Activated CD4-positive, alpha-beta T cell treated with anti-CD3 and anti-CD28 coated beads for 36 hours (primary cell): ENCODE measurements at places on chromosomes 16 and 17. TPM values are rescaled to one million over a fixed set of nuclear protein-coding genes. Genes with fewer than 3 reads are reported as not detected.

ANKS4B gene
- total RNA-seq, result not detected

KRTAP1-5 gene
- total RNA-seq, result not detected

FN3K gene
- total RNA-seq, result 2.1 TPM

AIPL1 gene
- total RNA-seq, result not detected

GRCh38 chr16:85646358-85646907, 33.3 kb downstream of the GSE1 start:
- no peak overlapping the region for H3K4me3 ChIP-seq
- no peaks in the 10 kb centered on the region for H3K36me3 ChIP-seq
- H3K27ac ChIP-seq, result no peak overlapping the region

DNA sequence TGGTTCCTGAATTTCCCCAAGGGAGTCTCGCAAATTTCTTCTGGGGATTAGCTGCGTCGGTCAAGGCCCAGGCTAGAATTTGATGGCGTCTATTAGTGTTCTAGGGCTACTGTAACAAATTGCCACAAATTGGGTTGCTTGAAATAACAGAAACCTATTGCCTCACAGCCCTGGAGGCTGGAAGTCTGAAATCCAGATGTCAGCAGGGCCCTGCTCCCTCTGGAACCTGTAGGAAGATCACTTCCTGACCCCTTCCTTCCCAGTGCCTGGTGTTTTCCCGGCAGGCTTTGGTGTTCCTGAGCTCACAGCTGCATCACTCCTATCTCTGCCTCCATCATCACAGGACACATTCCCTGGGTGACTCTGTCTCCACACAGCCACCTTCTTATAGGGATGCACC, 24.4 kb downstream of the DHRS7C start:
- DNase-seq, result no peak
- no peaks in the 10 kb centered on the region for H3K36me3 ChIP-seq
- no peaks in the 10 kb centered on the region for H3K4me1 ChIP-seq
- no peak overlapping the region for H3K27ac ChIP-seq
- peaks cover 7% of the 10 kb centered on the region for H3K27me3 ChIP-seq

- H3K4me3 ChIP-seq, result no peak overlapping the region
- peaks cover 2% of the 10 kb centered on the region for H3K27me3 ChIP-seq
- H3K4me1 ChIP-seq, result peaks cover 10% of the 10 kb centered on the region
- no peaks in the 10 kb centered on the region for H3K36me3 ChIP-seq
Measured at GRCh38 chr16:79301051-79301450, 299.5 kb downstream of the MAF start.

DNA sequence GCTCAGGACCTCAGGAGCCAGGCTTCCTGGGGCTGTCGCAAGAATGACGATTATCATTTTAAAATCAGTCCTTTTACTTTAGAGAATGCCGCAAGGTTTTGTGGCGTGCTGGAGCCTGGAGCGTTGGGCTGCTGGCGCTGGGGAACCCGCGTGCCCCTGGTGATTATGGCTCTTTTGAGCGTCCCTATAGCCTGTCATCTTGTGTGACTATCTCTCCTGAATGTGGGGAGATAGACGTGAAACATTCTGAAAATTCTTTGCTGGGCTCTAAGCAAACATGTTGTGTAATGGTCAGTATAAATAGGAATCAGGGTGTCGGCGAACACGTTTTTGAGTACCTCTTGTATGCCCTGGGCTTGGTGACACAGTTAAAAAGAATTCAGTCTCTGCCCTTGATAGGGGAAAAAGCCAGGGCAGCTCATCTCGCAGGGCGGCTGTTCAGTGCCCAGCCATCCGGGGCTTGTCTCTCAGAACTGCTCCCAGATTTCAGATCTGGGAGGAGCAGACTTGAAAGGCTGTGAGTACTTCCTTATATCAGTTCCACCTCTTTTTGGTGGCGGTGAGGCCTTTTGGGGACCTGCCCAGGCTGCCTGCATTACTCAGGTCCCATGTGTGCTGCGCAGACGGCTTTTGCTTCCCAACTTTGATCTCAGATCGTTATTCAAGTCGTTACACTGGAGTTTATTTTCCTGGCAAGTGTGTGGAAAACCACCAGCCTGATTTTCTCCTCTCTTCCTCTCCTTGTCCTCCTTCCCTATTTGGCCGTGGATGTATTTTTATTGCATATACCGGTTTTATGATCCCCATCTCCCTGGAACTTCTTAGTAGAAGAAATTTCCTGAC, 973 bp downstream of the SLC7A6 start:
- peak; percentile 79 for DNase-seq
- H3K4me3 ChIP-seq, result peak overlapping the region; percentile 91
- H3K27ac ChIP-seq, result peak overlapping the region; percentile 97
- peaks cover 52% of the 10 kb centered on the region for H3K4me1 ChIP-seq
- H3K27me3 ChIP-seq, result no peaks in the 10 kb centered on the region

- H3K36me3 ChIP-seq, result peaks cover 11% of the 10 kb centered on the region
- no peaks in the 10 kb centered on the region for H3K27me3 ChIP-seq
- no peak overlapping the region for H3K27ac ChIP-seq
- peaks cover 71% of the 10 kb centered on the region for H3K4me1 ChIP-seq
- DNase-seq, result no peak
Measured at GRCh38 chr17:78000341-78000740, 41.8 kb downstream of the TNRC6C start.

DNA sequence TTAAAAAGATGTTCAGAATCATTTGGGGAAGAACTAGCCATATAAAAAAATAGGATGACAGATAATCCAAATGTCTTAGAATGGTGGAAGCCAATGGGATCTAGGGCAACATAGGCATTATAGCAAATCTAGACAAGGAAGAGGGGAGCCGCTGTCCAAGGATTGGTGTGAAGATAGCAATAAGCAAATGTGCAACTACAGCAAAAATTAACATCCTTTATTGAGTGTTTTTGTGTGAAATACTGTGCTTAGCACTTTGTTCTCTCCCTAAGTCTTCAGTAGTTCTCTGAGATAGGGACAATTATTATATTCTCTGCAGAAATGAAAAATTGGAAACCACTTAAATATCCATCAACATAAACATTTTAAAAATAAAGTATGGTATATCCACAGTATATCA, 177.0 kb downstream of the PHKB start:
- DNase-seq, result no peak
- H3K27ac ChIP-seq, result no peak overlapping the region
- H3K4me3 ChIP-seq, result no peak overlapping the region
- H3K27me3 ChIP-seq, result no peaks in the 10 kb centered on the region
- H3K36me3 ChIP-seq, result peaks cover 47% of the 10 kb centered on the region

DNA sequence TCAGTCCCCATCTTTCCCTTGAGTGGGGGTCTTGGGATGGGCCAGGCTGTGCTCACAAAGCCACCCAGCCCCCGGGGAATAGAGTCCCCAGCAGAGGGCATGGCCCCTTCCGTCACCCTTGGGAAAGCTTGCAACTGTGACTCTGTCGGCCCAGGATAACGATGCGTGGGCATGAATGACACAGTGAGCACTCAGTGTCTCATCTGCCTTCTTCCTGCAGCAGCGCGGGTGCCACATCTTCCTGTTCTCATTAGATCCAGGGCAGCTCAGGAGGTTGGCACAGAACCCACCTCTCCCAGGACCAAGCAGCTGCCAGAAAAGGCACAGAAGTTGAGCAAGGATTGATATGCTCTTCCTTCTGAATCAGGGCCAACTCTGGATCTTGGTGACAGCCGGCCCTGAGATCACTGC, 84.7 kb downstream of the MRC2 start:
- H3K27ac ChIP-seq, result no peak overlapping the region
- H3K36me3 ChIP-seq, result no peaks in the 10 kb centered on the region
- H3K4me1 ChIP-seq, result no peaks in the 10 kb centered on the region
- H3K4me3 ChIP-seq, result no peak overlapping the region

DNA sequence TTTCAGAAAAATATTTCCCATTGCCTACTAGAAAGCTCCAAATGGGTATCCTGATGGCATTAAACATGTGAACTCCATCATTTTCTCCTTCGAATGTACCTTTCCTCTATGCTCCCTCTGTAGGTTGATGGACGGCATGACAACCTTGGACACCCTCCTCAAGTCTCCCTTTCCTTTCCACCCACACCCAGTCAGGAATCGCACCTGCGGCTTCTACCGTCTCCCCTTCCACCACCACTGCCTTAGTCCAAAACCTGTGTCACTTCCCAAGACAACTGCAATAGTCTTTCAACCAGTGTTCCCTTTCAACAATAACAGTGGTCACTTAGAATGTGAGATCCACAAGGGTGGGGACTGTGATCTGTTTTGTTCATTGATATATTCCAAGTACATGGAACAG, 233.1 kb upstream of the AXIN2 start:
- DNase-seq, result no peak
- peaks cover 12% of the 10 kb centered on the region for H3K4me1 ChIP-seq
- H3K27ac ChIP-seq, result no peak overlapping the region
- H3K27me3 ChIP-seq, result peaks cover 2% of the 10 kb centered on the region

DNA sequence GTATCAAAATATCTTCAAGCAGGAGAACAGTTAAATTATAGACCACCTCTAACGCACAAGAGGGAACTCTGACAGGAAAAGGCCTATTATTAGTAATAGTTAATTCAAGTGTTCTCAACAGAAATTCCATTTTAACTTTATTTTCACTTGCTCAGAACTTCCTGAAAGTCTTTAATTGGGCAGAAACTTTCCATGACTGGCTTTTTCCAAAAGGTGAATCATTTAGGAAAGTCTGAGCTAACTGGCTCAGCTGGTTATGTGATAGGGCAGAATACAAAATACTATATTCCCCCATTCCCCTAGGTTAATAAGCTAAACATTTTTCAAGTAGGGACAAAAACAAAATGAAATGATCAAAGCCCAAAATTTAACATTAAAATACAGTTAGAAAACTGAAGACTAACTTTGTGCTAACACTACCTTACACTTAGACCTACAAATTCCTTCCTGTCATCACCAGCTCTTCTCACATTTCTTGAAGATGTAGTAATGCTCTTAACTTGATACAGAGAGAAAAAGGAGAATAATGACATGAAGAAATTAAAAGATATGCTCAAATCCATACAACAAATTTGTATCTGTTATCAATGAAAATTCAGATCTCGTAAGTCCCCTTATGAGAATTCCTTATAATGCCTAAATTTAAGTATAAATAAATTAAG, 31.0 kb downstream of the CFDP1 start:
- peaks cover 17% of the 10 kb centered on the region for H3K4me1 ChIP-seq
- H3K27ac ChIP-seq, result peak overlapping the region; percentile 48
- H3K4me3 ChIP-seq, result no peak overlapping the region
- no peak for DNase-seq
- no peaks in the 10 kb centered on the region for H3K27me3 ChIP-seq

DNA sequence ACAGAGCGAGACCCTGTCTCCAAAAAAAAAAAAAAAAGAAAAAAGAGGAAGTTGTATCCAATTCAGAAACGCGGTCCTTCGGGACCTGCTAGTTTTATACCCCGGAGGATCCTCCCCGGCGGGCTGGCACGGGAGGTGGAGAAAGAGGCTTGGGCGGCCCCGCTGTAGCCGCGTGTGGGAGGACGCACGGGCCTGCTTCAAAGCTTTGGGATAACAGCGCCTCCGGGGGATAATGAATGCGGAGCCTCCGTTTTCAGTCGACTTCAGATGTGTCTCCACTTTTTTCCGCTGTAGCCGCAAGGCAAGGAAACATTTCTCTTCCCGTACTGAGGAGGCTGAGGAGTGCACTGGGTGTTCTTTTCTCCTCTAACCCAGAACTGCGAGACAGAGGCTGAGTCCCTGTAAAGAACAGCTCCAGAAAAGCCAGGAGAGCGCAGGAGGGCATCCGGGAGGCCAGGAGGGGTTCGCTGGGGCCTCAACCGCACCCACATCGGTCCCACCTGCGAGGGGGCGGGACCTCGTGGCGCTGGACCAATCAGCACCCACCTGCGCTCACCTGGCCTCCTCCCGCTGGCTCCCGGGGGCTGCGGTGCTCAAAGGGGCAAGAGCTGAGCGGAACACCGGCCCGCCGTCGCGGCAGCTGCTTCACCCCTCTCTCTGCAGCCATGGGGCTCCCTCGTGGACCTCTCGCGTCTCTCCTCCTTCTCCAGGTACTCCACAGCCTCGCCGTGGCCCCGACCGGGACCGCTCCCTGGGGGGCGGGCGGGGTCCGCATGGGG, at the start of gene CDH3:
CDH3 (plus strand) TSS at position 596 of the 779 bp plus-strand sequence; CDS start at position 666, 70 bp downstream.
- H3K27ac ChIP-seq, result no peak within 1 kb of the TSS
- peaks cover 52% of the 10 kb centered on the region for H3K27me3 ChIP-seq
- H3K4me3 ChIP-seq, result peak within 1 kb of the TSS; percentile 61
- peaks cover 12% of the 10 kb centered on the region for H3K4me1 ChIP-seq

GRCh38 chr17:32222621-32223020, 43.0 kb upstream of the RHBDL3 start:
- peaks cover 46% of the 10 kb centered on the region for H3K4me1 ChIP-seq
- no peak overlapping the region for H3K27ac ChIP-seq
- H3K36me3 ChIP-seq, result peaks cover 25% of the 10 kb centered on the region
- no peak for DNase-seq

- H3K27me3 ChIP-seq, result no peaks in the 10 kb centered on the region
- H3K4me3 ChIP-seq, result no peak overlapping the region
- peaks cover 35% of the 10 kb centered on the region for H3K4me1 ChIP-seq
- no peak for DNase-seq
Measured at GRCh38 chr16:12569061-12569460, 234.6 kb downstream of the CPPED1 start.

DNA sequence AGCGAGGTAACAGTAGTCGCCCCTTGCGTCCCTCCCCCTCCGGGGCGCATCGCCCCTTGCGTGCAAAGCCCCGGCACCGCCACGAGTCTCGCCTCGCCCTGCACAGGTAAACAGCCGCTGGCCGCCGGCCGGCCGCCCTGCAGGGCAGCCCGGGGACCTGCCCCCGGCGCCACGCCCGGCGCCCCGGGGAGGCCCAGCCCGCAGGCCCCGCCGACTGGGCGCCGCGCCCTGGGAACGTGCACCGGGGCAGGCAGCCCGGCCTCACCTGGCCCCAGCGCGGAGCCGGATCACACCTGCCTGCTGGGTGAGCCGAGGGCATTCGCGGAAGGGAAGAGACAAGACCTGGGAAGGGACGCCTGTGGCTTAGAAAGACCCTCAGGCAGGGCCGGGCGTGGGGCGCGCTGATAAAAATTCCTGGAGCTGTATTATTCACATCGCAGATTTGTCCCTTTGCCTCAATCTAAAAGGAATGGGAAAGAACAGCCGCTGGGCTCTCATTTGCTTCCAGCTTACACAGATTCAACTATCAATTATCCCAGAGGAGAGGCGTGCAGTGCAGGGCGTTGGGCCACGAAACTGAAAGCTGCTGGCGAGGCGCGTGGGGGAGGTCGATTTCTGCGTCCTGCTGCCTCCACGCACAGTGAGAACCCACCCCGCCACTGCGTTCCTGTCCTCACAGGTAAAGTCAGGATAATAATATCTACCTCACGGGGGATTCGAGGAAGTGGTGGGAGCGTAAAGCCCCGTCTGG, 451.9 kb downstream of the SLC39A11 start:
- no peak for DNase-seq
- no peak overlapping the region for H3K27ac ChIP-seq
- no peaks in the 10 kb centered on the region for H3K4me1 ChIP-seq
- no peaks in the 10 kb centered on the region for H3K36me3 ChIP-seq
- no peak overlapping the region for H3K4me3 ChIP-seq
